ENCODE measurements at places on chromosomes 6 and 20.

- DNase-seq = no peak
Measured at GRCh38 chr6:118895261-118895560, 1.3 kb downstream of the ASF1A start.

DNA sequence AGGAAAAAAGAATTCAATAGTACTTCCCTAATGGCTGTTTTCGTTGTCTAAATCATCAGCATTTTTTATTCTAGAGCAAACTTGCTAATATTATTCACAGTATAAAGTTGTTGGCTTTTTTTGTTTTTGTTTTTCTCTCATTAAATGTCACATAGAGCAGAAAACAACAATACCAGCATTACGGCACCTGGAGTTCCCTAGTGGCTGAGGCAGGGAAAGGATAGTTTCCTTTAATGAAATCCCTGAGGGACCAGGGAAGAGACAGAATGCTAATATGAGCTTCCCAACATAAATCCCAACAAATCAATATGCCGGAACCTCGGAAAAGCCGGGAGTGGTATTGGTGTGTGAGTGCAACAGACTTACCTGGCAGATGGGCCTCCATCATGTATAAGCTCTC lies 235.2 kb upstream of the ASCC3 start:
- no peak for DNase-seq

DNA sequence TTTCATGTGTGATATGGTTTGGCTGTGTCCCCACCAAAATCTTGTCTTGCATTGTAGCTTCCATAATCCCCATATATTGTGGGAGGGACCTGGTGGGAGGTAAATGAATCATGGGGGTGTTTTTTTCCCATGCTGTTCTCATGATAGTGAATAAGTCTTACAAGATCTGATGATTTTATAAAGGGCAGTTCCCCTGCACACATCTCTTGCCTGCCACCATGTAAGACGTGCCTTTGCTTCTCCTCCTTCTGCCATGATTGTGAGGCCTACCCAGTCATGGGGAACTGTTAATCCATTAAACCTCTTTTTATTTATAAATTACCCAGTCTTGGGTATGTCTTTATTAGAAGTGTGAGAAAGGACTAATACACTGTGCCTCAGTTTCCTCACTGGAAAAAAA lies 4.2 kb upstream of the IL22RA2 start:
- no peak for DNase-seq

GRCh38 chr20:45336530-45337366 lies 11.5 kb downstream of the SDC4 start:
- no peak for DNase-seq

DNA sequence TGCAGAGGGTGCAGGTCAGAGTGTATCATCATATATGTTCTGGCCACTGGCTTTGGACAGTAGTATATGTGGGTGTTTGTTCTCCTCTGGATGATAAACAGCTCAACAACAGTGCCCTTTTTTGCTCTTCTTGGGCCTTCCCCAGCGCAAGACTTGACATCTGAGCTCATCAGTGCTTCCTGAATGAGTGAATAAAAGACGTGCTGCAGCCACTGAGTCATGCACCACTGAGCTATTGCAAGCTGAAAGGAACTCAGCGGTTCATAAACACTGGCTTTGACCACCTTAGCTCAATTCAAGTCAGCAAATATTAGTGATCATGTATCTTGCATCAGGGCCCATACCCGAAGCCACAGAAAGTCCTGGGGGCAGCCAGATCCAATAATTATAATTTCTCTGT lies 105.3 kb upstream of the KCNG1 start:
- DNase-seq = peak; percentile 39

DNA sequence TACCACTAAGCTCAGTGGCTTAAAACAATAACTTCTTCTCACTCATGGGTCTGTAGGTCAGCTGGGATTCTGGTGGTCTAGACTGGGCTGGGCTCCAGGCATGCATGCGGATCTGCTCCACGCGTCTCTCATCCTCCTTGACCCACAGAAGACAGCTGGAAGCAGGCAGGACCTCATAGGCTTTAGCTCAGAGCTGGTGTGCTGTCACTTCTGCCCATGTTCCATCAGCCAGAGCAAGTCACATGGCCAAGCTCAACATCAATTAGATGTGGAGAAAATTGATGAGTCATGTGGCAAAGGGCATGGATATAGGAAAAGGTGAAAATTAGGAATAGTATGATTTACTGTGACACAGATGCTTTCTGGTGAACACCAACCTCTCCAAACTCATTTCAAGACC lies 57.4 kb upstream of the PSMF1 start:
- DNase-seq = no peak

DNA sequence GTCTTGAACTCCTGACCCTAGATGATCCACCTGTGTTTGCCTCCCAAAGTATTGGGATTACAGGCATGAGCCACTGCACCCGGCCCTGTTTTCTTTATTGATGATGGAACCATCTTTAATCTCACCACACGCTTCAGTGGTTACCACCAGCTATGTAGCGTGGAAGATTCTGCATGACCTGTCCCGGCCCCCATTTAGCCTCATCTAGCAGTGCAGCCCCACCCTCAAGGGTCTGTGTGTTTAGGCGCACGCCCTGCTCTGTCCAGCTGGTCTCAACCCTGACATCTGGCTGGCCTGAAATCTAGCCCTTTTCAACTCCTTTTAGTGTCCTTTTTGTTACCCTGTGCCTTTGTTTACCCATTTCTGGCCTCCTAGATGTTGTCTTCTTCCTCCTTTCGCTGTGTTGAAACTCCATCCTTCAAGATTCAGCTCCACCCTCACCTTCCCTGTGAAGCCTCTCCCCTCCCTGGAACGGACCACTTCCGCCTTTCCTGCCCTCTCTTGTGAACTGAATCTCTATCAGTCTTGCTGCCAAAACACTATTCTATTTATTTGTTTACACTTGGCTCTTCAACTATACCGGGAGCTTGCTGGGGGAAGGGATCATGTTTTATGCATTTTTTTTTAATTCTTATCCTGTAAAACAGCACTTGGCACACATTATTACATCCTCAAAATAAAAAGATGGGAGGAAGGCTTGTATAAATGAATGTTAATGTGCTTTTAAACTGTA lies 101.0 kb upstream of the MTHFD1L start:
- no peak for DNase-seq

GRCh38 chr20:10079964-10080363 lies 45.2 kb downstream of the ANKEF1 start:
- no peak for DNase-seq

- DNase-seq = no peak
Measured at GRCh38 chr6:128848212-128848935, 34.6 kb upstream of the LAMA2 start.

Data from activated T-cell treated with anti-CD3 and anti-CD28 coated beads, Interleukin-2, amount 50 U/mL, for 72 hours (primary cell).